Right kidney (tissue), 9 donors: ENCODE measurements at places on chromosomes 6 and 20.

- DNase-seq: no peak
Measured at GRCh38 chr20:50578061-50578777, 68.0 kb downstream of the PTPN1 start.

GRCh38 chr6:73954881-73955280 lies 258.9 kb downstream of the CD109 start:
- DNase-seq: no peak

- no peak for DNase-seq
Measured at GRCh38 chr6:170135821-170136471, 154.9 kb downstream of the DLL1 start.

GRCh38 chr20:58690396-58691135 lies 2.0 kb upstream of the NPEPL1 start:
- no peak for DNase-seq

DNA sequence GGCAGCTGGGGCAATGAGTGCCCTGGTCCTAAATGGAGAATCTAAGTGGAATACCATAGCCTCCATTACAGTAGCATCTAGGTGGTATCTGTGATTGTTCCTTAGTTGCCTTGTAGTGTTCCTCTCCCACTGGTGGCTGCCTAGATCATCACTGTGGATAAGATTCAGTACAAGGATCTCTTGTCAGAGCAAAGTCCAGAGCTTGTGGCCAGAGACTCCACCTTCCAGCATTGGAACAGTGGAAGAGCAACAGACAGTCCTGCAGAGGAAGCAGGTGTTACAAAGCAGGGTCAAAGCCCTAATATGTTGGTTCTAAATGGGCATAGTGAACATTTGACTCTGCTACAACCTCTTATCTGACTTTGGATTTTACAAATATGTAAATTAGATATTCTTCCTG lies 194.1 kb upstream of the GRIK2 start:
- DNase-seq: no peak

GRCh38 chr6:14985366-14985765 lies 260.5 kb upstream of the JARID2 start:
- DNase-seq: no peak

- no peak for DNase-seq
Measured at GRCh38 chr20:46558511-46558959, 8.1 kb upstream of the OCSTAMP start.

DNA sequence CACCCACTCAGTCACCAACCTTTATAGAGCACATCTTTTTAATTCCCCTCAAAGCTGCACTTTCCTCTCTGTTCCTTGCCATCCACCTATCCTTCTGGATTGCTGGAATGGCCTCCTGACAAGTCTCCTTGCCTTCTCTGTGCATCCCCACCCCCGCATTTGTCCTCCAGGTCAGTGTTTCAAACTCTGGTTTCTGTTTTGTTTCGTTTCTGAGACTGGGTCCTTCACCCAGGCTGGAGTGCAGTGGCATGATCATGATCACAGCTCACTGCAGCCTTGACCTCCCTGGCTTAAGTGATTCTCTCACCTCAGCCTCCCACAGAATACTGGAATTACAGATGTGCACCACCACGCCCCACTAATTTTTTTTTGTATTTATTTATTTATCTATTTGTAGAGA lies 96.2 kb downstream of the PLCB1 start:
- DNase-seq: no peak
